NCI-H1436 treated with DMSO at 0.1 percent for 48 hours (cell line): ENCODE measurements at places on chromosomes 16 and 17.

DNA sequence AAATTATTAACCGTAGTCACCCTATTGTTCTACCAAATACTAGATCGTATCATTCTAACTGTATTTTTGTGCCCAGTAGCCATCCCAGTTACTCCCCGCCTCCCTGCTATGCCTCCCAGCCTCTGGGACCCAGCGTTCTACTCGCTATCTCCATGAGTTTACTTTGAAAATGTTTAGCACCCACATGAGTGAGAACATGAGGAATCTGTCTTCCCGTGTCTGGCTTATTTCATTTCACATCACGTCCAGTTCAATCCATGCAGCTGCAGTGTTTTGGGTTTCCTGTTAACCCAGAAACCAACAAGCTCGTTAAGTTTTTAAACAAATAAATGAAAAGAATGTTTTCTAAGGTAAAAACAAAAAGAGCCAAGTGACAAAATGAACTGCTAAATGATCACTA is 82.1 kb downstream of the VPS53 start:
- DNase-seq = no peak

- DNase-seq = no peak
Measured at GRCh38 chr17:41592601-41593305, 6.1 kb upstream of the KRT14 start.

- DNase-seq = no peak
Measured at GRCh38 chr16:74455619-74456289, 34.5 kb upstream of the CLEC18B start.

DNA sequence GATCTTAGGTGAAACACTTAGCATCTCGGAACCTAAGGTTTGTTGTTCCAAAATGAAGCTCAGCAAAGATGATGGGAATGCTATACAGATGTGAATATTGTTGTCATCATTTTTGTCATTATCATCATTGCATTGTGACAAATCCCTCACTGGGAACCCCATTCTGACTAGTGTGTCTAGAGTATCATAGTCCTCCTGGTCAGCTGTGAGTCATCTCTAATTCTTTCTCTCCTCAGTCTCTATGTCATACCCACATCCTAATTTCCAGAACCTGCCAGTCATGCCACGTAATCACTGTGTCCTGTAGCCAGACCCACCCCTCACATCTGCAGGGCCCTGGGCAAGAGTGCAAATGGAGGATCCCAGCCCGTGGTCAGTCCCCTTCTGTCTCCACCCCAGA is 60.5 kb upstream of the CLEC3A start:
- no peak for DNase-seq

- DNase-seq = no peak
Measured at GRCh38 chr16:85514598-85515318, 98.4 kb upstream of the GSE1 start.

DNA sequence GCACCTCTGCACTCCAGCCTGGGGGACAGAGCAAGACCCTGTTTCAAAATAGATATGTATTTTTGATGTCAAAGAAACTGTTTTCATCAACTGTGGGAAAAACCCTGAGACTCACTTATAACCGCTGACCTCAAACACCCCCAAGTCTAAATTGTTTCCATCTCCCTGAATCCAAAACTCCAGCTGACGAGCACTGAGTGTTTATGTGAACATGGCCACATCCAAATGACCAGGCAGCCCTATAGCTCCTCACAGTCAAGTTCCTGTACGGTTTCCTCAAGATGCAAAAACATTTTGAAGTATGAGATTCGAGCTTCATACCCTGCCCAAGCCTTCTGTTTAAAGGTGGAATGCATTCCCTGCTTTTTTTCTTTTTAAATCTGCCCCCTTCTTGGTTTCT is 45.3 kb upstream of the ZCCHC14 start:
- no peak for DNase-seq

DNA sequence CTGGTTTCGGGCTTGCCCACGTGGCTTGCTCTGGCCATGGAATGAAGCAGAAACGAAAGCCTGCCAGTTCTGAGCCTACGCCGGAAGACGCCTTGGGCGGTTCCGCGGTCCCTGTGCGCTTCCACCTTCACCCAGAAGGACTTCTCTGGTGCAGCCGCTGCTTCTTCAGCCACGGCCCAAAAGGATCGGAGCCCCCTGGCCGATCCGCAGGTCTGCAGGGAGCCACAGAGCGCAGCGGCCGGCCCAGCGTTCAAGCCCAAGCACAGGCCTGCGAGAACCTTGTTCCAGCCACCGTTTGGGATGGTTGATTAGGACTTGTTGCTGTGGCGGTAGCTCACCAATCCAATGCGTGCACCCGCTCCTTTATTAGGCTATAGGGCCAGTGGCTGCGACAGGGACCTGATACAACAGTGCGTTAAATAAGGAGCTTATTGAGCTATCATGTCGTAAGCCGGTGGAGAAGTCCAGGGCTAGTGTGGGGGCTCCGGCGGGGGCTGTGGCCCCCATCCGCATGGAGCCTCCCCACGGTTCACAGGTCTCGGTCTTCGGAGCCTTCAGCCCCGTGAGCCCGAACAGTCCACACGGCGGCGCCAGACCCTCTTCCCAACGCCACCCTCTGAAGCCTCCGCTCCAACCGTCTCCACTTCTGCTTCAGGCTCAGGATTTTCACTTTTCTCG is 10.2 kb upstream of the MPP2 start:
- DNase-seq = no peak

DNA sequence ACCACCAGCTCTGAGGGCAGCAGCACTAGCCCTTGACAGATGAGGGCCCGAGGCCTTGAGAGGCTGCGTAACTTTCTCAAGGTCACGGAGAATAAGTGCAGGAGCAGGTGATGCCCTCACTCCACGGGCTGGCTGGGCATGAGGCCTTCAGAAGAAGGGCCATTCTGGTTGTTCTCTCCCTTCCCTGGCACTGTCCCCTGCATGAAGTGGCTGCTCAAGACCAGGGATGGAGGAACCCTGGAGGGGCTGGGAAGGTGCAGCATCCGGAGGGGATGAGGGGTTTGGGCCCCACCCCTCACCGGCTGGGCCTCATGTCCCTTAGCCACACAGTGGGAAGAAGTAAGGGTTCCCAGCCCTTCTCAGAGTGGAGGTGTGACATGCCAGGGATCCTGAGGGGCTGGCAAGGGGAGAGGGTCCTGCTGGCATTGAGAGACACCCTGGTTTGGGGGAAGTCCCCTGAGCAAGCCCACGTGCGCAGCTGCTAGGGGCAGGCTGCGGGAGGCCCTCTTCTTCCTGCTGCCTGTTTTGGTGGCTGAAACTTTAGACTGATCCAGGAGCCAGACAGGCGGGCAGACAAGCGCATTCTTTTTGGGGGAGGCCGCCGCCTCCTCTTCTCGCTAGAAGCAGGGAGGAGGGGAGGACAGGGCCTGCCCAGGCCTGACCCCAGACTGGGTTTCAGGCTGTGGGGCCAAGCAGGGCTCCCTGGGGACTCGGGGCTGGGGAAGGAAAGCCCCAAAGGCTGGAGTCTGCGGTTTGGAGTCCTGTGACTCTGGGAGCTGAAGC is 74.0 kb downstream of the N4BP1 start:
- DNase-seq = no peak

GRCh38 chr16:29230671-29231096 is 175.8 kb downstream of the NPIPB11 start:
- DNase-seq = no peak

GRCh38 chr17:6075050-6075449 is 4.9 kb downstream of the WSCD1 start:
- no peak for DNase-seq

DNA sequence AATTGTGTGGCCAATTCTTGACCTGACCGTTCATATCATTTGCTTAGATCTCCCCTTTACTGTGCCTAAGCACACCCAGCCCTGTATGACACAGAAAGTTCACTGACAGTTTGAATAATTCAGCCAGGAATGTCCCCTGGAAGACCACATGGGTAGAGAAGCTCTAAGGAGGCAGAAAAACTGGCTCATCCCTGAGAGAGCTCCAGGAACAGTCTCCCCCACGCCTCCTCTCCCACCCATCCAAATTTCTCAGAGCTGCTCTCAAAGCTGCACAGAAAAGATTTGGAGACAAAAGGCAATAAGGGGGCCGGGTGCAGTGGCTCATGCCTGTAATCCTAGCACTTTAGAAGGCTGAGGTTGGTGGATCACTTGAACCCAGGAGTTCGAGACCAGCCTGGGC is 11.2 kb downstream of the PRAC1 start:
- no peak for DNase-seq

DNA sequence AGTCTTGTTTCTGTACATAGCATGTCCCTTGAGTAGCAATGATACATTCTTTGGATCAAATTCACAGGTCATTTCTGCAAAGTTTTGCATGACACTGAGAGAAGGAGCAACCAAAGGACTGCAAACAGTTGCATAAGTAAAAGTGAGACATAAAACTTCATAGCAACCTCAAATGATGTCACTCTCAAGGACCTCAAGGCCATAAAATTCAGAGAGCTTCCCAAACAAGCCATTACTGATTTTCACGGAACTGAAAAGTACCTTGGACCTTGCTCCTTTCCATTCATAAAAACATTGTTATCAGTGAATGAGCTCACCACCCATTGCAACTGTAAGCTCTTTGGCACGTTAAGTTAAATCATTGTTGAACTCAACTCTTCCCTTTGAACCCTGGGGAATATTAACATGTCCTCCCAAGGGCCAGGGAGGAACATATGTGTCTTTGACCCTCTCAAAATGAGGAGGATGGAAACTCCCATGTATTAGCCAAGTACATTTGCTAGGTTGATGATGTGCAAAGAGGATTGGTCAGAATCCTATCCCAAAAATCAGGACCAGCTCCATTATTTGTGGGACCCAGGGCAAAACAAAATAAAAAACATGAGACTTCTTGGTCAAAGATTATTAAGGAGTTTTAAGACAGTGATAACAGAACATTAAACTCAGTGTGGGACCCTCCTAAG is 275.0 kb upstream of the DYNLRB2 start:
- DNase-seq = no peak

- no peak for DNase-seq
Measured at GRCh38 chr16:80684906-80685305, 119.5 kb downstream of the CDYL2 start.

DNA sequence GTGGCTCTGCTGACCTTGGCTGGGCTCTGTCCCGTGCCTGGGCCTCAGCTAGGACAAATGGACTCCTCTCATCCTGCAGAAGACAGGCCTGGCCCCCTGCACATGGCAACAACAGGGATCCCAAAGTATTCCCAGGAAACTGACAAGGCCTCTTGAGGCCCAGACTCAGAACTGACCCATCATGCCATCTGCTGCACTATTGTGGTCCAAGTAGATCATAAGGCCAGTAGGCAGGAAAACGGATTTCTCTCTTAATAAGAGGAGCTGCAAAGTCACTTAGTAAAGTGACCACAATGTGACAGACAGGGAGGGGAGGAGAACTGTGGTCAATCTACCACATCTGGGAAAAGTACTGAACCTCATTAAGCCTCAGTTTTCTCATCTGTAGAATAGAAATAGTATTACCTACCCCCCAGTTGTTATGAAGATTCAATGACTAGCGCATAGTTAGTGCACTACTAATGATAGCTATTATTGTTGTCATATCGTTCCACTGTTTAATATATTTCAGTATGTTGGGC is 62.1 kb upstream of the TNRC6A start:
- no peak for DNase-seq

GRCh38 chr16:3945751-3946603 is 65.5 kb upstream of the CREBBP start:
- no peak for DNase-seq

- no peak for DNase-seq
Measured at GRCh38 chr17:78494696-78495330, 82.4 kb downstream of the DNAH17 start.

DNA sequence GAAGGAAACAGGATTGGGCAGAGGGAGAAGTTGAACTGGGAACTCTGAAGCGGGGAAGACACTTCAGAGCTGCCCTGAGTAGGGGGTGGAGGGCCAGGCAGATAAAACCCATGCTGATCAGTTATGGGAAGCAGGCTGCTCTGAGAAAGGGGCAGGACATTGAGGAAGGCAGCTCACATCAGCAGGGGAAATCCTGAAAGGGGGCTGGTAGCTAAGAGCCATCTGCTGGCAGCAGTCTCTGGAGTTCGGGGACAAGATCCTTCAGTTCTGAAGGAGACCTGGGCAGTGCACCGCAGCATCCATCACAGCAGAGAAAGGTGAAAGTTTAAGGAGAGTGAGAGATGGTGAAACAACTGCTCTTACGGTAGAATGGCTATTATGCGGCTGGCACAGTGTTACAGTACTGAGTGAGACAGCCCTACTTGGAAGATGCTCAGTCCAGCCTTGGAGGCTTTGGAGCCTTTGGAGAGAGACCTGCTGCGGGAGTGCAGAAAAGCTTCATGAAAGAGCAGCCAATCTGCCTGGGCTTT is 5.4 kb upstream of the KIF18B start:
- no peak for DNase-seq

DNA sequence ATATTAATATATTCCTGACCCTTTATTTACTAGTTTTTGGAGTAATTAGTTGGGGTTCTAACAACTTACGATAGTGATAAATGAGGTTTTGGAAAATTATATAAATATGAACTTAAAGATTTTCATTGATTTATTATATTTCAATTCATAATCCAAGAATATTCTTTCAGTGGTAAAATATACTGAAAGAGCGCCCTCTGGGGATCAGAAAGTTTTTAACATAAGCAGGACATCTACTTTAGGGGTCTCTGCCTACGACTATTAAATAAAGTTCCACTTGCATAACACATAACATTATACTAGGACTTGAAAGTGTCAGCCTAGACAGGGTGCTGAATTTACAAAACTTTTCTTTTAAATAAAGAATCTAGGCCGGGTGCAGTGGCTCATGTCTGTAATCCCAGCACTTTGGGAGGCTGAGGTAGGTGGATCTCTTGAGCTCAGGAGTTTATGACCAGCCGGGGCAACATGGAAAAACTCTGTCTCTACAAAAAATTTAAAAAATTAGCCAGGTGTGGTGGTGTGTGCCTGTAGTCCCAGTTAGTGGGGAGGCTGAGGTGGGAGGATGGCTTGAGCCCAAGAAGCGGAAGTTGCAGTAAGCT is 15.6 kb downstream of the RFWD3 start:
- DNase-seq = no peak

GRCh38 chr17:75507733-75508719 is 7.3 kb downstream of the CASKIN2 start:
- DNase-seq = no peak

DNA sequence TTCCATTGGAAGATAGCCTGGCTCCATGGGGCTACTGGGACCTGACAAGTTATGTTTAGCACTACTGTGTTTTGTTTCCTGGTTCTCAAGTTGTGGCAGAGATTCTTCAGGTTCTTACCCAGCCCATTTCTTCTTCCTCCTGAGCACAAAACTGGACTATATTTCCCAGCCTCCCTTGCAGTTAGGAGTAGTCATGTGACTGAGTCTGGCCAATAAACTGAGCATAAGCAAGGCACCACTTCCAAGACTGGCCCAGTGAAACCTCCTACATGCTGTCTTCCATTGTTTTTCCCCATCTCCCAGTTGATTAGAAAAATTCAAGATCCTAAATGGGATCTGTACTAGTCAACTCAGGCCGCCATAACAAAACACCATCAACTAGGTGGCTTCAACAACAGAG is 28.2 kb upstream of the RBBP6 start:
- DNase-seq = no peak

- DNase-seq = no peak
Measured at GRCh38 chr17:32484041-32484461, 2.7 kb upstream of the CDK5R1 start.

DNA sequence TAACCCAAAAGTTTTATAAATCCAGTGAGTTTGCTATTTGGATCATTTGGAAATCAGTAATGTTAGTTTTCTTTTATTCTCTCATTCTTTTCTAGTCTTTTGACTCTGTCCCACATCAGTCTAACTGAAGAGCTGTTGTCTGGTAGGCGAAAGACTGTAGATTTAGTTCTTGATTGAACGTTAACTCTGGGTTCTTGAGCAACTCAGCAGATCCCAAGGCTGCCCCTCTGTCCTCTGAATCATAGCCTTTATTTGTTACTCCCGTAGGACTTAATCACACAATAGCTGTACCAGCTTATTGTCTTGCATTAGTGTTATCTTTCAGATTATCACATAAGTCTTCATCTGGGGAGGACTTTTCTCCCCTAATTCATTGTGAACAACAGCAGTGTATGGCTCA is 119.3 kb upstream of the TOM1L1 start:
- DNase-seq = no peak
